Glutamatergic neuron (in vitro differentiated cells): ENCODE measurements at places on chromosomes 12 and 14. TPM values are rescaled to one million over a fixed set of nuclear protein-coding genes. Genes with fewer than 3 reads are reported as not detected.

The SLCO1C1 gene
- not detected for total RNA-seq

The PTPRR gene
- total RNA-seq, result 0.34 TPM

The TAS2R30 gene
- 5.1 TPM for total RNA-seq

The CLEC1B gene
- total RNA-seq, result not detected

The TFCP2 gene
- total RNA-seq, result 21.7 TPM

The IL26 gene
- total RNA-seq, result not detected

The KERA gene
- not detected for total RNA-seq

The SMCO2 gene
- total RNA-seq, result not detected
